ENCODE measurements at places on chromosomes 3 and 15. TPM values are rescaled to one million over a fixed set of nuclear protein-coding genes. Genes with fewer than 3 reads are reported as not detected.

Gene GOLGA6D
- not detected for total RNA-seq

Gene EBLN2
- 5.0 TPM for total RNA-seq

Gene PLSCR4
- not detected for total RNA-seq

Gene TRIM42
- not detected for total RNA-seq

Gene CD86
- total RNA-seq: 0.52 TPM

Gene DPH6
- total RNA-seq: 12.0 TPM

Gene RAB6B
- 2.0 TPM for total RNA-seq

Gene KNG1
- total RNA-seq: not detected

Gene ROPN1B
- not detected for total RNA-seq

Gene CPNE4
- not detected for total RNA-seq

Gene GPR149
- not detected for total RNA-seq

Gene CASR
- total RNA-seq: not detected

Gene AGBL1
- total RNA-seq: not detected

Gene CCR3
- not detected for total RNA-seq

Gene LRRC2
- not detected for total RNA-seq

Gene C3orf33
- total RNA-seq: 3.6 TPM

Gene SLC22A14
- total RNA-seq: not detected

Gene EFCAB12
- 0.56 TPM for total RNA-seq

Gene MYO5C
- total RNA-seq: 1.9 TPM

Gene TERC
- 29.0 TPM for total RNA-seq

Gene CCDC50
- total RNA-seq: 7.3 TPM

Gene WDR93
- not detected for total RNA-seq

Gene B3GNT5
- 25.8 TPM for total RNA-seq

Gene SCN11A
- total RNA-seq: not detected

Gene PATL2
- total RNA-seq: 17.8 TPM

Gene GOLGA8T
- total RNA-seq: 0.18 TPM

Gene IL16
- total RNA-seq: 138 TPM

Gene GASK1A
- not detected for total RNA-seq

Gene DBR1
- total RNA-seq: 21.2 TPM

Gene SUMF1
- total RNA-seq: 6.6 TPM

Gene SOX2
- total RNA-seq: not detected

Gene CCR8
- 0.34 TPM for total RNA-seq

Gene FOXB1
- 0.36 TPM for total RNA-seq

Gene C3orf70
- not detected for total RNA-seq

Gene SPSB4
- total RNA-seq: not detected

Gene ST3GAL6
- not detected for total RNA-seq

Gene DNAH12
- not detected for total RNA-seq

Gene IL12A
- not detected for total RNA-seq

Gene LTK
- 0.83 TPM for total RNA-seq

Gene NUP210
- total RNA-seq: 143 TPM

Gene SH3GL3
- total RNA-seq: not detected

Gene SKOR1
- 0.09 TPM for total RNA-seq

Gene KLHDC8B
- total RNA-seq: 2.2 TPM

Gene HRG
- total RNA-seq: not detected

Gene ISLR
- not detected for total RNA-seq

Gene TIMMDC1
- total RNA-seq: 105 TPM

Gene CYP19A1
- total RNA-seq: not detected

Gene CLDN16
- not detected for total RNA-seq

Gene ITPKA
- 4.7 TPM for total RNA-seq

Gene NPAP1
- total RNA-seq: not detected

Gene NKTR
- total RNA-seq: 65.9 TPM

Gene GPR62
- total RNA-seq: not detected

Gene SLC28A1
- total RNA-seq: not detected

Gene LYZL4
- not detected for total RNA-seq

Gene GOLGA6B
- total RNA-seq: not detected

Gene TBCCD1
- 10.8 TPM for total RNA-seq

All from activated CD8-positive, alpha-beta T cell treated with anti-CD3 and anti-CD28 coated beads for 36 hours (primary cell).